ENCODE measurements at places on chromosomes 7 and 10. TPM values are rescaled to one million over a fixed set of nuclear protein-coding genes. Genes with fewer than 3 reads are reported as not detected.

DNA sequence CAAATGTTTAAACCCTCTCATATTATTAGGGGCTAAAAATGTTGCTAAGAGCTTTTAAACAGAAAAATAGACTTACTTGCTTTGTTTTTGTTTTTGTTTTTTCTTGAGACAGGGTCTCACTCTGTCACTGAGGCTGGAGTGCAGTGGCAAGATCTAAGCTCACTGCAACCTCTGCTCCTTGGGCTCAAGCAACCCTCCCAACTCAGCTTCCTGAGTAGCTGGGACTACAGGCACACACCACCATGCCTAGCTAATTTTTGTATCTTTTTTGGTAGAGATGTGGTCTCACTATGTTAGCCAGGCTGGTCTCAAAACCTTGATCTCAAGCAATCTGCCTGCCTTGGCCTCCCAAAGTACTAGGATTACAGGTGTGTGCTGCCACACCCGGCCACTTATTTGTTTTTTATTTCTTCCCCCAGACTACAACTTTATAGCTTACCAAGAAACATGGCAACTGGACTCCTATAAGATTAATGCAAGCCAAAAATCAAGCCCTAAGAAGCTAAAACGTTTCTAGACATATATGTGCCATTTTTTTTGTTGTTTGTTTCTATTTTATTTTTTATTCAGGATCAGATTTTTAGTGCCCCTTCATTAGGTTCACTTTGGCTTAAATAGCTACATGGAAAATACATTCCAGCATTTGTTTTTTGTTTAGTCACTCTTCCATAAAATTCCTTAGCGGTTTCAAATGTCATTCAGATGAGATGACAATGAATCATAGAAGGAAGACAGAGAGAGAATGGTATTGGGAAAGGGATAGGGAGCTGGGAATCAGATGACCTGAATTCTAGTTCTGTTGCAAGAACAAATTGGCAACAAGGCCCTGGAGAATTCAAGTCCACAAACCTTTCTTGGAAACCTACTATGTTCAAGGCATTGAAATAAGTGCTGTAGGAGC is 163.4 kb upstream of the MKLN1 start:
- no peak for DNase-seq

GRCh38 chr10:22801785-22802184 is 87.4 kb upstream of the PIP4K2A start:
- DNase-seq = no peak

DNA sequence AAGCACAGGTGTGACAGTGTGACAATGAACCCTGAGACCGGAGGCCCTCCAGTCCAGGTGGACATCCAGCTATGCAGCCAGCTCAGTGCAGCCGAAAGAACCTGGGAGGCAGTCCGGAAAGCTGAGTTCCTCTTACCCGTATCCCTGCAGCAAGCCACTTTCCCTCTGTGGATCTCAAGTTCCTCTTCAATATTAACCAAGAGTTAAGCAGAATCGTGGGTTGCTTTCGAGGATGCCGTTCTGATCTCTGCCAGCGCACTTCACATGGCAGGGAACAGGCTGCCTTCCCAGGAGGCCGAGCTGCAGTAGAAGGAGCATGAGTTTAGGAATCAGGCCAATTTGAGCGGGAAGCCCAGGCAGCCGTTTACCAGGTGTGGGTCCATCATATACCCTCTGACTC is 591.6 kb downstream of the SDK1 start:
- DNase-seq = no peak

DNA sequence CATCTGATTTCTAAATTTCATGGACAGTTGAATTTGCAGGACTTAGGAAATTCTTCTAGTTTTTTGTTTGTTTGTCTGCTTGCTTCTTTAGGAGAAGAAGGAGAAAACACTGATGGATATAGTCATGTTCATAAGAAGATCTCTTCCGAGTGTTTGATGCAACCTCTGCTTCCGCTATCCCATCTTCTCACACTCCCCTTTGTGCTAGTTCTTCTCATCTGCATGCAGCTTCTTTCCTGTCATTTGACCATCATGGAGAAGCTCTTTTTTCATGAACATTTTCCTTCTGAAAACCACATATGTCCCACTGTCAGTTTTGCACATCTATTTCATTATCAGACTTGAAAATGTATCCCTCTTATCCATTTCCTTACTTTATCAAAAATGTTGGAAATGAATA is 346.9 kb upstream of the PRKCQ start:
- DNase-seq = no peak

GRCh38 chr10:36789974-36790373 is 335.4 kb upstream of the ANKRD30A start:
- no peak for DNase-seq

DNA sequence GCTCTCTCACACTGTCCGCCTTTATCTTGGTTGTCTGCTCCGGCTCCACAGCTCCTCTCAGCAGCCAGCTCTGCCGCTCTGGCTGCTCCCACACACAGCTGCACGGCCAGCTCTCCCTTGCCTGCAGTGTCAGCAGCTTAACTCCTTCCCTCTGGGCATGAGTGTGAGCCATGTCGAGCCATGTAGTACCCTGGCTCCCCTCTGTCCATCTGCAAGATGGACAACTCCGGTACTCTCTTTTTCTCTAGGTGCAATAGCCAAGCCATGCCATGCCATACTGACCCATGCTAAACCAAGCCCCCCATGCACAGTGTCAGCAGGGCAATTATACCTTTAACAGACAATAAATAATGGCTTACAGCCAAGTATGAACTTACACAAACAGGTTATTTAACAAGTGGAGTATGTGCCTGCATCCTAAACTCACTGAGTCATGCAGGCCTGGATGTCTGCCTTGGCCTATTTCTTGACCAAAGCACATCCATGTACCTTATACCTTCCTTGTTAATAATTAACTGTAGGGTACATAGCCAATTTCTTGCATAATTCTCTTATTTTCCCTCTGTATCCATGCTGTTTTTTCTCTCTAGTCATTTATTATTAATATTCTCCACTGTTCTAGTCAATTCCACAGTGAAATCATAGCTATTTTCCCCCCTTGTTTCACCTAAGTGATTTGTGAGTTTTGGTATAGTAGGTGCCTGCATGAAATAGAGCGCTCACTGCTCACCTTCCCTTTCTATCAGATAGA is 170.9 kb downstream of the CDK14 start:
- peak; percentile 86 for DNase-seq

GRCh38 chr10:44335330-44336021 is 49.4 kb downstream of the CXCL12 start:
- no peak for DNase-seq

DNA sequence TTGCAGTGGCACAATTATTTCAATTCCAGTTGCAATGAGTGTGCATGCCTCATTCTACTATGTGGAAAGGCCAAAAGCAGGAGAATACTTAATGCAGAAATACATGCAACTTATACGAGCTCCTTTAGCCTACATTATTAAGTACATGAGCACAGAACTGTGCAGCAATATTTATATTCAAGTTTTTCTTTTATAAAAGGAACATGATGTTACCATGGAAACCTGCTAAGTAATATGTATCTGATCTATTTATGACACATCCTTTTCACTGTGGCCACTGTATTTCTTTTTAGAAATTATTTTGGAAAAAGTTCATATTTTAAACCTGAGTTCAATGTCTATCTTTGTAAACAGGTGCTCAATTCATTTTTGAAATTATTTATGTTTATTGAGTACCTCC is 88.9 kb downstream of the ELAPOR2 start:
- DNase-seq = no peak

- DNase-seq = no peak
These were observed 93.1 kb downstream of the LRGUK start for GRCh38 chr7:134220236-134220635.

DNA sequence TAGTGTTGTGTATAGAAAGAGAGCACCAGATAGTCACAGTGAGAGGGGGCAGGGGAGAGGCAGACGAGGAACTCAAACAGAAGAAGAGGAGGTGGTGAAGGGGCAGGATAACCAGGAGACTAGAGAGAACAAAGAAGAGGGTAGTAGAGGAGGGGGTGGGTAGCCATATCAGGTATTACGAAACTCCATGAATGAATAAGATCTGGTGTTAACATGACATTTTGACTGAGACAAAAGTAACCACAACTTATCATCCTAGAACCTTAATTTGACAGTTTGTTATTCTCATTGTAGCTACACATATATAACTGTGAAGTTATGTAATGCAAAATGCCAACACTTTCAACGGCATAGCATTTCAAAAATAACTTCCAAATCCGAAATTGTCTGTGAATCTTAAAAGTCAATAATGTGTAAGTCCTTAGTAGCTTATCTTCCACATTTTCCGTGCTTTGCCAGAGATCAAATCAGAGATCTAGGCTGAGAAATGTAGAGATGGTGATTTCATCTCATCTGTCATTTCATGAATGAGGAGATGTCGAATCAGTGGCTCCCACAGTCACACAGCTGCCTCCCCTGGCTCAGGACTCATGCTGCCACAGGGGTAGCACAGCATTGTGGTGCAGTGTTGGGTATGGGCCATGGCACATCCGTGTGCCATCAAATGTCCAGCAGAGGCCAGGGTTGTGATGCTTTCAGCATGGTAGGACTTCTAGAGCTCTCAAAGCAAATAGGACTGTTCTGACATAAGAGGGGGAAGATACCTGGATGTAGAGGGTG is 202.1 kb downstream of the HECW1 start:
- no peak for DNase-seq

GRCh38 chr10:113822174-113822573 is 31.7 kb downstream of the DCLRE1A start:
- no peak for DNase-seq

- DNase-seq = no peak
These were observed 191.7 kb upstream of the IMMP2L start for GRCh38 chr7:111753968-111754367.

GRCh38 chr10:62869958-62870357 is 53.8 kb upstream of the EGR2 start:
- no peak for DNase-seq

GRCh38 chr10:24449321-24449740 is 240.4 kb downstream of the KIAA1217 start:
- no peak for DNase-seq

- no peak for DNase-seq
These were observed 598 bp upstream of the AMZ1 start for GRCh38 chr7:2687338-2687869.

DNA sequence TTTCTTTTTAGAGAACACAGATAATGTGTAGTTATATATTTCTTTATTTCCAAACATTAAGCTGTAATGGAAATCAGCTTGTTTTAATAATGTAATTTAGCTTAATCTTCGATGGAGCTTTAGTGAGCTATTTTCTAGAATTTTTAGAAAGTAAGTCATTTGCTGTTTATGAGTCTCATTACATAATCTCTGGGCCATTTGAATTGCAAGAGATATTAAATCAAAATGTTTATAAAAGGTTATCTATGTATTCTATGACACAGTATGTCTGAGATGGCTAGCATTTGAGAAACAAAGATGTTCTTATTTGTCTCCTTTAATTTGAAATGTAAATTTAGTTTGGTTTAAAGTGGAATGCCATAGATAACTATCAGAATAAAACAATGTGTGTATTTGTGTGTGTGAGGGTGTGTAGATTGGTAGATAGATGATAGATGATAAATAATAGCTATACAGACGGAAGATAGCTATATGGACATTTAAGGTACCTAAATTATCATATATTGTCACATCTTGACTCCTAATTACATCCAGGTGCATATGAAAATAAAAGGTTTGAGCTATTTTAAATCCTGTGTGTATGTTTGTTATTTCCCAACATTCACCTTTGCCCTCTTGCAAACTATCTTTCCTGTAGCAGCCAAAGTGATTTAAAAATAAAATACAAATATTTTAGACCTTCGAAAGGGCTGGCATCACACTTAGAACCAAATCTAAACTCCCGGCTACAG is 478.0 kb upstream of the KLF6 start:
- DNase-seq = no peak

- DNase-seq = no peak
These were observed 148.1 kb upstream of the CELF2 start for GRCh38 chr10:10869592-10869991.

- DNase-seq = no peak
These were observed 76.2 kb upstream of the MYL10 start for GRCh38 chr7:101705331-101705730.

DNA sequence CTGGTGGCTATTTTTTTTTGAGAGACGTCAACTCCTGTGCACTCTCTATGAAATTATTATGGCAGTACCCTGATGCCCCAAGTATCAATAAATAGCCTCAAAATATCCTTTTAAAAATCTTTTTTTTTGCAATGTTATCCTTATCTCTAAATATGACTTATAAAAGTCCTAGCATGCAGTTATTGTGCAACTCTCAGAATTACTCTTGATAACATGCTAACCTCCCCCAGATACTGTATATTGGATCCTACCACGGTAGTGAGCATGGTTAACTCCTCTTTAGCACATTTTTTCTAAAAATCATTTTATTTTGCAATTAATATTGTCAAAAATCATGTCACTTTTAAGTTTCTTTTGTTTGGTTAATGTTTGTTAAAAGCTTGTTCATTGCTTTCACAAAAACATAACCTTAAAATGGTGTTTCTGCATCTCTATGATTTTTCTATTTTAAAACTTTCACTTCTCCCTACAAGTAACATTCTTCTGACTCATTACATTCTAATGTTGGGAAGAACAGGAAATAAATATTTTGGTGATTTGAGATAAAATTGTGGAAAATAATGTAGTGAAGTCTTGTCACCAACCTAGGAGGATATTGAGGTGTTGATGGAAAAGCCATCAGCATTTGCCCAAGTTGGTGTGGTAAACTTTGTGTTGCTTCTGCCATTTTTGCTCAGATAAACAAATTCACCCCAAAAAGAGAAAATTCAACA is 42.1 kb upstream of the ADRA2A start:
- no peak for DNase-seq

DNA sequence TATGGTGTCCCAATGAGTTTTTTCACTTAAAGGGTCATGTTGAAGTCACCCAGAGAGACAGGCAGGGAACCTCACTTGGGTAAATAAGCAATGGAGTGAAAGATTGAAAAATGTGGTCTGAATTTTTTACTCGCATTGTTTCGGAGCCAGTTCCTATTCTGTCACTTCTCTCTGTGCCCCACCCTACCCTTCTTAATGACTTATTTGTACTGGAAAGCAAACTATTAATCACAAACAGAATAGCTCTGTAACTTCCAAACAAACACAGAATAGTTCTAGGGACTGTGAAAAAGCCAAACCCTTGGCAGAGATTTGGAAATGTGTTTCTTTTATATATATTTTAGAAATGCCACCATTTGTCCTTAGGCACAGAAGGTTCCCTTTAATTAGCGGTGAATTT is 76.0 kb downstream of the LRMDA start:
- no peak for DNase-seq

GRCh38 chr10:12418725-12419261 is 69.4 kb downstream of the CAMK1D start:
- no peak for DNase-seq

ELAPOR2 gene
- 3.7 TPM for total RNA-seq

PRSS37 gene
- not detected for total RNA-seq

METTL27 gene
- total RNA-seq = 4.1 TPM

HGF gene
- total RNA-seq = 0.42 TPM

LEP gene
- 5.2 TPM for total RNA-seq

NPC1L1 gene
- total RNA-seq = 0.42 TPM

MYH16 gene
- total RNA-seq = not detected

INSYN2A gene
- total RNA-seq = 0.09 TPM

GIMAP1 gene
- total RNA-seq = 0.69 TPM

EBLN1 gene
- not detected for total RNA-seq

CHAT gene
- total RNA-seq = not detected

THSD7A gene
- total RNA-seq = 0.93 TPM

VSIR gene
- 3.7 TPM for total RNA-seq

All from pancreas (tissue), 10 donors.